ENCODE measurements at places on chromosomes 7 and 10.

DNA sequence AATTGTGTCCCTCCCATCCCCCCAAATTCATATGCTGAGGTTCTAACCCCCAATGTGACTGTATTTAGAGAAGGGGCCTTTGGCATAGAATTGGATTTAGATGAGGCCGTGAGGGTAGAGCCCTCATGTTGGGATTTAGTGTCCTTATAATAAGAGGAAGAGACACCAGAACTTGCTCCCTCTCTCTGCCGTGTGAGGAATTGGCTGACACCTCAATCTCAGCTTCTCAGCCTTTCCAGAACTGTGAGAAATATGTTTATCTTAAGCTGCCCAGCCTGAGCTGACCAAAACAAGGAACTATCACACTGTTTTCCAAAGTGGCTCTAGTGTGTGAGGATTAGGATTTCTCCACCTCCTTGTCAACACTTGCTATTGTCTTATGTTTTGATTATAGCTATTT, 400.0 kb upstream of the FZD8 start:
- DNase-seq, result no peak

- DNase-seq, result no peak
Measured at GRCh38 chr10:94307046-94307615, 55.6 kb downstream of the NOC3L start.

- no peak for DNase-seq
Measured at GRCh38 chr7:17493446-17493845, 195.0 kb downstream of the AHR start.

DNA sequence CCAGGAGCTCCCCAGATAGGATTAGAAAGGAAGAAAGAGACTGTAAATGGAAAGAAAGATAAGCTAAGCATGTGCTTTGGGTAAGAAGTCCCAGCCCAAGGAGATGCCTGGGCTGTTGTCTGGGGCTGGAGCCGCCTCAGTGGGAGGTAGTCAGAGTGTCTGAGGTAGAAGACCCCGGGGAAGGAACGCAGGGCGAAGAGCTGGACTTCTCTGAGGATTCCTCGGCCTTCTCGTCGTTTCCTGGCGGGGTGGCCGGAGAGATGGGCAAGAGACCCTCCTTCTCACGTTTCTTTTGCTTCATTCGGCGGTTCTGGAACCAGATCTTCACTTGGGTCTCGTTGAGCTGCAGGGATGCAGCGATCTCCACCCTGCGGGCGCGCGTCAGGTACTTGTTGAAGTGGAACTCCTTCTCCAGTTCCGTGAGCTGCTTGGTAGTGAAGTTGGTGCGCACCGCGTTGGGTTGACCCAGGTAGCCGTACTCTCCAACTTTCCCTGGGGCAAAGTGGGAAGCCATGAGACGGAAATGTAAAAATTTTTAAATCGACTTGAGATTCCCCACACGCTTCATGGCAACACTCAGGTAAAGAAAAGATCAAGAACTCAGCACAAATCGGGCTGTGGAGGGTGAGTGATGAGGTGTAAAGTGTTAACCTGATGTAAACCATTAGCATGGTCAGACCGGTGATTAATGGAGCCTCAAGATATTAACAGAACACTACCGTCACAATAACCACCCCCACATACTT, 1.3 kb downstream of the HOXA1 start:
- no peak for DNase-seq

- DNase-seq, result no peak
Measured at GRCh38 chr10:58667658-58668310, 155.1 kb downstream of the BICC1 start.

- DNase-seq, result no peak
Measured at GRCh38 chr10:101373063-101373462, 19.1 kb downstream of the BTRC start.

- no peak for DNase-seq
Measured at GRCh38 chr7:28759475-28759971, 198.6 kb downstream of the TRIL start.

- DNase-seq, result no peak
Measured at GRCh38 chr10:108908096-108908495, 1015.2 kb downstream of the XPNPEP1 start.

Measured in RWPE2 (cell line).